CD4-positive, alpha-beta T cell treated with Interleukin-6 at 100 ng/mL for 8 hours (primary cell): ENCODE measurements at places on chromosomes 3 and 15.

DNA sequence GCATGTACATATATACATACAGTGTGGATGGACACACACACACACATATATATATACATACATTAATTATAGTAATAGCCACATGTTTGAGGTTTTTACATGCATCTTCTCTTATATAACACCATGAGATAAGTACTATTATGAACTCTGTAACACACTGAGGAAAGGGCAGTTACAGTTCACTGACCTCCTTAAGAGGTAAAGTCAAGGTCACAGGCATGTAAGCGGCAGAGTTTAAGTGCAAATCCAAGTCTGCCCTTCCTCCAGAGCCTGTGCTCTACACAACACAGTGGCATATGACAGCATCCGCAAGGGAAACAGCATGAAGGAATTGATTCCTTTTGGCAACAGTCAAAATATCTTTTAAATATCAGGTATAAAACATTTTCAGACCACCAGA, 26.4 kb downstream of the FHIT start:
- DNase-seq: no peak

DNA sequence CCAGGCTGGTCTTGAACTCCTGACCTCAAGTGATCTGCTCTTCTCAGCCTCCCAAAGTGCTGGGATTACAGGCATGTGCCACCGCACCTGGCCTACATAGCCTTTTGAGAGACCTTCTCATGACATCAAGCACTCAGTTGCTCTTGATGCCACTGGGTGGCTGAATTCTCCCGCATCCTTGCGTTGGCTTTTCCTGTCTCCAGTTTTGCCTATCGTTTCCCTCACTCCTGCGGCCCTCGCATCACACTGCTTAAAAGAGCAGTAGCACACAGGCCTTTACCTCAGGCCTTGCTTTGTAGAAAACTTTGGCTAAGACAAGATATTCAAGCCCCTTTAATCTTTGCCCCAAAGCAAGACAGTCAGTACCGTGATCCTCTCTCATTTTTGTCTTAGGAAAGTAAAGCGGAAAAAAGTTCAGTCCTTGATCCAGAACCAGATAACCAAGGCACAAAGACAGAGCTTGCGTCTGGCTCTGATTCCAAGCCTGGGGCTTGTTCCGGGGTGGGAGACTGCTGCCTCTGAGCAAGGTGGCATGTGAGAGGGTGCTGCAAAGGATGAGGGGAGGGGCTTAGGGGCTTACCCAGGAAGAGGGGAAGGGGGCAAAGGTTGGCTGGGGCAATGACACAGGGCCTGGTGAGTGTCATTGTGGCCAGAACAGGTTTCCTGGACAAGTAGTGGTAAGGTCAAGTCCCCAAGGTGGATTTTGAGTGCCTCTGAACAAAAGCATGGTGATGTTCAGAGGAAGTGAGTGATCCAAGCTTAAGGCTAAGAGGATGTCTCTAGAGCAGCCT, 175.0 kb upstream of the TLE3 start:
- DNase-seq: no peak

- DNase-seq: no peak
Measured at GRCh38 chr3:196144383-196145105, 62.7 kb upstream of the TFRC start.

DNA sequence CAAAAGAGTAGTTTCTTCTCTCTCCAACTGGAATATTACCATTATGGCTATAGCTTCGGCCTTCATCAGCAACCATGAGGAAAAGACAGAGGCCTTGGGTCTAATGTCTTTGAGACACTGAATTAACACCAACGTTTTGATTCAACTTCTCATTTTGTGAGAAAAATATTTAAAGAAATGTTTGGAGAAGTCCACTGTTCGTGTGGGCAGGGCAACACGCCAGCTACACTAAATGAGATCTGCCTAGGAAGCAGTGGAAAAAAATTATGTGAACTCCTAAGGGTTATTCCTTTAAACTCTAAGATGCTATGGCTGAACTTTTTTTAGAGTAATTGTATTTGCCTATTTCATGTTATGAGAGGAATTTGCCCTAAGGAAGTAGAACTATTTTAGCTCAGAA, 41.8 kb downstream of the NCEH1 start:
- no peak for DNase-seq

DNA sequence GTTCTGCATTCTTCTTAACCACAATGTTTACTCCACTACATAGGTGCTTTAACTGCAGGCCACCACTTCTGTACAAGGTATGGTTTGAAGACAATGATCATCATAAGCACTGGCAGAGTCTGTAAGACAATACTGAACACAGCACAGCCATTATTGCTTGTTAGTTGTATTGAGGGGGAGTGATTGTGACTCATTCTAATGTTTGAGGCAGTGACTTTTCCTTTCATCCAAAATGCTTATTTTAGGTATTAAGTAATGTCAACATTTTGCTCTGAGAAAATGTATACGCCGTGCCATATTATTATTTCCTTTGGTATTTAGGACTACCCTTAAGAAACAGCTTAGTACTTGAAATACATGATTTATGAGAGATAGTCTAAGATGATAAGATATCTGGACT, 618.2 kb upstream of the ZNF717 start:
- DNase-seq: no peak

DNA sequence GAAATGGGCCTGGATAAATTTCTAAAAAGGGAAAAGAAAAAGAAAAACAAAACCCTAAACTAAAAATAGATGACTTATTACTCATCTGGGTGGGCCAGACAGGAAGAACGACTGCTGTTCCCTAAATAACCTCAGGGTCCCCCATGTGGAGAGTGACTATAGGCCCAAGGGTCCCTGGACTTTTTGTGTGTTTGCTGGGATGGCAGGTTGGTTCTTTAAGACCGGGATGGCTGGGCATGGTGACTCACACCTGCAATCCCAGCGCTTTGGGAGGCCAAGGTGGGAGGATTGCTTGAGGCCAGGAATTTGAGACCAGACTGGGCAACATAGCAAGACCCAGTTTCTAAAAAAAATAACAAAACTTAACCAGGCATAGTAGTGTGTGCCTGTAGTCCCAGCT, 43.8 kb upstream of the TRA2B start:
- DNase-seq: no peak

DNA sequence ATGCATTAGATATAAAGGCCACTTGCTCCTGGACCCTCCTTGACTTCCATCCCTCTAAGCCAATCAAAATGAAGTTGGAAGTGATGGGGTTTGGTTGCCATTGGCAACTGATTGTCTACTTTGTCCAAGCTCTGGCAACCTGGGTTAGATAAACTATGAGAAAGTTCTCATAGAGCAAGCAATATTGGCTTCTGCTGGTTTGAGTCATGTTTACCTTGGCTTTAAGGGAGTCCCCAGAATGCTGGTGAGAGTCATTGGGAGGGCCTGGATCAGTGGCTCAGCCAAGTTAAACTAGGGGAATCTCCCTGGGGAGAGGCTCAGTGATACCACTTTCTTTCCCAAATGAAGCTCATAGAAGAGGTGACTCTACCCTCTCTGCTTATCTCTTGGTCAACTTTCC, 176.3 kb upstream of the ROPN1 start:
- no peak for DNase-seq

- DNase-seq: no peak
Measured at GRCh38 chr3:53965291-53965690, 73.6 kb upstream of the SELENOK start.

- DNase-seq: no peak
Measured at GRCh38 chr3:108393128-108393900, 97.0 kb downstream of the HHLA2 start.

- DNase-seq: no peak
Measured at GRCh38 chr3:45885979-45886705, at the start of gene CCR9. Gene CCR9, plus strand, starts transcription at chr3:45886543. Its CDS starts 8,391 bp downstream, at chr3:45894934.

DNA sequence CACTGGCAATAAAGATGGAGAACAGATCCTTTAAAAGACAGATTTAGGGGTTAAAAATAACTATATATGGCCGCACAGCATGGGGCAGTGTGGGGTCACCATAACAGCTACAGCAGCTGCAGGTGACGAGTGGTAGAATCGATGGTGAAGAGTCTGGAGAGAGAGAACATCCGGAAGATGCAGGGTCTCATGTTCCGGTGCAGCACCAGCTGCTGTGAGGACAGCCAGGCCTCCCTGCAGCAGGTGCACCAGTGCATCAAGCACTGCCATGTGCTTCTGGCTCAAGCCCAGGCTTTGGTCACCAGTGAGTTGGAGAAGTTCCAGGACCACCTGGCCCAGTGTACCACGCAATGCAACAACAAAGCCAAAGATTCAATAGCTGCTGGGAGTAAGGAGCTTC, 93.7 kb upstream of the IMPG2 start:
- no peak for DNase-seq

DNA sequence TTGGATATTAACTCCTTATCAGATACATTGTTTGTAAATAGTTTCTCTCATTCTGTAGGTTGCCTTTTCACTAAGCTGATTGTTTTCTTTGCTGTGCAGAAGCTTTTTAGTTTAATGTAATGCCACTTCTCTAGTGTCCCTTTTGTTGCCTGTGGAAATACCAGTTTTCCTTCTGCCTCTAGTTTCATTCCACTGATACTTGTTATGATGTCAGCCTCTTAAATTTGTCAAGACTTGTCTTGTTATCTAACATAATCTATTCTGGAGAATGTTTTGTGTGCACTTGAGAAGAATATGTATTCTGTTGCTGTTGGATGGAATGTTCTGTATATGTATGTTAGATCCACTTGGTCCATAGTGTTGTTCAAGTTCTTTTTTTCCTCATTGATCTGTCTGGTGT, 18.0 kb upstream of the CEP152 start:
- DNase-seq: no peak

DNA sequence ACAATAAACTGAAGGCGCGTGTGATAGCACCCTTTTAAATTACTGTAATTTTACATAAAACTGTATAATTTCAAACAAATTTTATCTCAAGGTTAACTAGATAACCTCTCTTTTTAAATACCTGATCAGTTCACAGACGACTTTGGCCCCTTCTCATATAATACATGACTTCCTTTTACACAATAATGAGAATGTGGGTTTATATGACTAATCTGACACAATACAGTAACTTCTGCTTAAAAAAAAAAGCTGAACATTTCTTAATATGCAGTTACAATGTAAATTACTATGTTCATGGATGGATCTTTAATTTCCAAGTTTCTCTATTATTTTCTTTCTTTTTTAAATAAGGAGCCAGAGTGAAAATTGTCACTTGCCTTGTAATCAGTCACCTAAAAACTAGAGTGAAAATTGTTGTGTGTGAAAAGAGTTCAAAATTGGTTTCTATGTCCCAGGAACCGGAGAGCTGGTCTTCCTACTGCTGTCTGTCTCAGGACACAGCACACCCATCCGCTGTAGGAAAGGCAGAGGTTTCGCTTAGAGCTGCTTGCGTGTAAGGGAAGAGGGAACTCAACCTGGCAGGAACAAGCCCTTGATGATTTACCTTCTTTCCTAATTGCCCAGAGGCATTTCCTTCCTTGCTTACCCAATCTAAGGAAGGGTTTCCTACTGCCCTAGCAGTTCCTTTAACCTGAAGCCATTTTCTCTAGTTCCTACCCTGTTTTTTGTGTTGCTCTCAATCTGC, 33.3 kb downstream of the PLD1 start:
- no peak for DNase-seq

DNA sequence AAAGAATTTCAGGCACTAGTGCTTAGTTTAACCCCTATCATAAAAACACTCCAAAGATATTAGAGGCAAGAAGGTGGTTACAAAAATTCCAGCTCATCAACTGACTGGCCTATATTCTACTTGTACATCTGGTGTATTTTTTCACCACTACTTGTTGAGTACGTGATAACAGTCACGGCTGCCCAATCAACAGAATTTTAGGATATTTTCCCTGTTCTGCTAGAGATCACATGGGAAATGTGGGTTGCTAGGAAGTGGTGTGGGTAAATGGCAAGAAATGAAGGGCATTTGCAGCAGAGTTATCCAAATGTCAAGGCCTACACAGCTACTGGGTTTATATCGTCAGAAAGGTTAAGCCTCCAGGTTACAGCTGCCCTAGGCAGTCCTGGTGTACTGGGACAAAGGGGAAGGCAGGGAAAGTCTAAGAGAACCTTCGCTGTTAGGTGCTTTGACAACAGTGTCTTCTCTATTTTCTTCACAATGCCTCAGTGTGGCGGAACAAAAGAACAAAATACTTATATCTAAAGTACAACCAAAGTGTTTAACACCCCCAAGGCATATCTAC, 81.9 kb downstream of the FMN1 start:
- DNase-seq: no peak

DNA sequence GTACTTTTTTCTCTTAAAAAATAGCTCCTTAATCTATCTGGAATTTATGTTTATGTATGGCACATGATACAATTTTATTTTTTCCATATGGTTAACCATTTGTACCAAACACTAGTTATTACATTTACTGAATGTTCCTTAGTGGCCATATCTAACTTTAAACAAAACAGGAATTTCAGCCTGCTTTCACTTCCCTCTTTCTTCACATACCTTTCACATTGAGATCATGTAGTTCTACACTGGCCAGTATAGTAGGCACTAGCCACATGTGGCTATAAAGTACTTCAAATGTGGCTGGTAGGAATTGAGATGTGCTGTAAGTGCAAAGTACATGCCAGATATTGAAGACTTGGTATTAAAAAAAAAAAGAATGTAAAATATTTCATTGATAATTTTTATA, 4.7 kb upstream of the RYK start:
- no peak for DNase-seq

DNA sequence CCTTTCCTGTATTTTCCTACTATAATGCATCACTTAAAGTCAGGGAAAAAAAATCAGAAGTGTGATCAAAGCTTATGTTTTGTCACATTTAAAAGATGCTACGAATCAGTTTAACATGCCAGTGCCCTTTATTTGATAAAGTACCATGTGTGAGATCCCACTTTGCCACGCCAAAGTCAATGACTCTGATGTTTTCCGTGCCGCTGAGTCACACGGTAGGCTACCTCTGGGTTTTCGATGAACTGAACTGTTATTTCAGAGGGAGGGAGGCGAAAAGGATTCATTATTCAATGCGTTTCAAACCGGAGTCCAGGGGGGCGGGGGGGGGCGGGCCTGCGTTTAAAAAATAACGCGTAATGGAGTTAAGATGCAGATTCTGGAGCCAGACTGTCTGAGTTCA, 203.0 kb downstream of the ABHD5 start:
- DNase-seq: no peak

DNA sequence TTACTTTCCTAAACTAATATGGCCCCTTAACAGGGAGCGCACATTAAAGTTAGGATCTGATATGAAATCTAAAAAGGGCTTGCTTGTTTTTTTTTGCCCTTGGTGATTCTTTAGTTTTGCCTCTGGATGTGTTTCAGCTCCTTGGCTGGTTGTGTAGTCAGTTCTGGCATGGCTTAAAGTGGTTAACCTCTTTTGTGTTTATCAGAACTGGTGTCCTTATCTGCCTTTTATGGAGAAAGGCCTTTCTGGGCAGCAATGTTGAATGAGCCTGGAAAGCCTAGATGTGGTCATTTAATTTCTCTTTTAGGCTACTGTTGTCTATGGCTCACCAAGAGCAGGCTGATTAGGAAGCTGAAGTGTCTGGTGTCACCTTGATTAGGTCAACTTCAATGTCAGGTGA, 254.5 kb upstream of the ROPN1 start:
- no peak for DNase-seq

GRCh38 chr3:132283440-132283839, 33.8 kb upstream of the ACP3 start:
- no peak for DNase-seq

DNA sequence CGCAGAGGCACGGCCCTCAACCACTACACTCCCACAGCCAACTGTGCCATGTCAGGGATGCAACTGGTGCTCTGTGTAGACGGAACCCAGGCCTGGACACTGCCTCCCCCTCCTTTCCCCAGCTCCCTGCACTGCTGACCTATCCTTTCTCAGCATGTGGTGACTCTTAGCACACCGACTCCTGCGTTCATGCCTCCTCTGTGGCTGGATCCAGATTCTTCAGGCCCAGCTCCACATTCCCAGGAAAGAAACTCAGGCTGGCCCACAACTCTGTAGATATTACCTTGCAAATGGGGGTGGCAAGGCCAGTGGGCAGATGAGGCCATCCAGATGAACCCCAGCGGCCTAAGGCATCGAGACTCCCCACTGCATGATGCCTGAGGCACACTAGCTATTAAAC, 272.7 kb downstream of the OCA2 start:
- no peak for DNase-seq
